ENCODE measurements at places on chromosomes 7 and 10. TPM values are rescaled to one million over a fixed set of nuclear protein-coding genes. Genes with fewer than 3 reads are reported as not detected.

The DNAJC30 gene
- total RNA-seq, result 11.0 TPM

DNA sequence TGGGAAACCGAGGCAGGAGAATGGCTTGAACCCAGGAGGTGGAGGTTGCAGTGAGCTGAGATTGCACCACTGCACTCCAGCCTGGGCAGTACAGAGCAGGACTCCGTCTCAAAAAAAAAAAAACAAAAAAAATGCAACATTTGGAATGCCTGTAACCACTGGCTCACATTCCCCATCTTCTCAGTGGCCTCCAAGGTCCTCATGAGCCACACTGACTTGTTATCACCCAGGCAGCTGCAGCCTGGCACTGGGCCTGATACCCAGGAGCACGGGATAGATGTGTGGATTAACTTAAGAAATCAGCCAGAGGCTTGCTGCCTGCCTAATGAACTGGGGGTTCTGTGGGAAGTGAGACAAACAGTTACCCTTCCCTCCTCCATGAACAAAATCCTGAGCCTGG is 23.0 kb downstream of the JCAD start:
- no peaks in the 10 kb centered on the region for H3K4me1 ChIP-seq
- no peaks in the 10 kb centered on the region for H3K36me3 ChIP-seq
- peak; percentile 57 for DNase-seq
- no peak overlapping the region for H3K27ac ChIP-seq
- H3K4me3 ChIP-seq, result no peak overlapping the region

The GRM8 gene
- total RNA-seq, result 2.2 TPM

The MOGAT3 gene
- total RNA-seq, result not detected

DNA sequence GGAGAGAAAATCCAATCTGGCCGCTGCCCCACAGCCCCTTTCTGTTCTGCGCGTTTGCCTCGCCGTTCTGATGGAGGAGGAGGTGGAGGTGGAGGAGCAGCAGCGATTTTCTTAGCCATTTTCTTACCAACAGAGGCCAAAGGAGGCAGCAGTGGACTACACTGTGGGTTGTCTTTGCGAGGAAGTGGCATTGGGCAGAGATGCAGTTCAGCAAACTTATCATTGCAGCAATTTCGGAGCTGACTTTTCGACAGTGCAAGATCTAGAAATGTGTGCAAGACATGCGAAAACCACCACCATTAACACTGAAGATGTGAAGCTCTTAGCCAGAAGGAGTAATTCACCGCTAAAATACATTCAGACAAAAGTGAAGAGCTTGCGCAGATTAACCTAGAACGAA is 1.9 kb upstream of the ARL4A start:
- no peak overlapping the region for H3K4me3 ChIP-seq
- peak; percentile 23 for DNase-seq
- peaks cover 8% of the 10 kb centered on the region for H3K4me1 ChIP-seq
- H3K27ac ChIP-seq, result no peak overlapping the region

The CNTNAP2 gene
- 14.0 TPM for total RNA-seq

GRCh38 chr10:36265741-36266140 is 623.6 kb upstream of the FZD8 start:
- H3K27me3 ChIP-seq, result no peaks in the 10 kb centered on the region
- H3K4me3 ChIP-seq, result no peak overlapping the region
- no peaks in the 10 kb centered on the region for H3K4me1 ChIP-seq
- no peak for DNase-seq

The SAP25 gene
- 1.4 TPM for total RNA-seq

DNA sequence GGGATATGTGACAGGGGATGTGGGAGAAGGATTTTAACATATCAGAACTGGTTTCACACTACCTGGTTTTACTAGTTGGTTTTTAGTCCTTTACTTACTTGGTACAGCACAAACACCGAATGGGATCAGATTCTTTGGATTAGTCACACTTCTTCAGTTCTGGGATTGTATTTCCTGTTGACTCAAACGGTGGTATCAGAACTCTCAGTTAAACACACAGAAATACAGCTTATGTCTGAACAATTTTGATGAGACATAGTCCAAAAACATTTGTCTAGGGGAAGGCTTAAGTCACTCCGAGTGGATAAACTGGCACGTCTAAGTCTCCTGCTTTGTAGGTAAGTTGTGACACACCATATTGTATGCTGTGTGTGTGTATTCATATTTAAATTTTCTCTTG is 480.5 kb downstream of the PHTF2 start:
- H3K27ac ChIP-seq, result peak overlapping the region; percentile 34
- no peaks in the 10 kb centered on the region for H3K27me3 ChIP-seq
- peak; percentile 81 for DNase-seq
- peaks cover 13% of the 10 kb centered on the region for H3K4me1 ChIP-seq
- H3K4me3 ChIP-seq, result no peak overlapping the region

DNA sequence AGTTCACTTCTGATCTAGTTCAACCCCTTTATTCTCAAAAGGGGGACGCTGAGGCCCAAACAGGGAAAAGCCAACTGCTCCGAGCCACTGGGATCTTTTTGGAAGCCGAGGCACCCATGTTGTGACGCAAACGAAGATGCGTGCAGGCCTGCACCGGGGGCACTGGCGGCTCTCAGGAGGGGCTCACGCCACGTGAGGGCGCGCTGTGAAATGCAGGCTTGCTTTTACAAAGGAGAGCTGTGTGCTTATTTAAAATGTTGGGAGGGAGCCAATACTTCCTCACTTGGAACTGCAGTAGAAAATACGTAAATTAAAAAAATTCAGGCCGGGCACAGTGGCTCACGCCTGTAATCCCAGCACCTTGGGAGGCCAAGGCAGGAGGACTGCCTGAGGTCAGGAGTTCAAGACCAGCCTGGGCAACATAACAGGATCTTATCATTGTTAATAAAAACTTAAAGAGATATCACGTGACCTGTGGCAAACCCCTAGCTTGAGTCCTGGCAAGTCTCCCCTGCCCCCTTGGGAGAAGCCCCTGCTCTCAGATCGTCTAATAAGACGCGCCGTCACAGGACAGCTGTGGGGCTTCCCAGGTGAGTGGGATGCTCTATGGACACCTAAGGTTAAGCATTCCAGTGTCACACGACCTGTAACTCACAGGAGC is 16.3 kb downstream of the BRI3 start:
- no peaks in the 10 kb centered on the region for H3K27me3 ChIP-seq
- no peak overlapping the region for H3K4me3 ChIP-seq
- peaks cover 3% of the 10 kb centered on the region for H3K36me3 ChIP-seq
- no peaks in the 10 kb centered on the region for H3K4me1 ChIP-seq

The OPN1SW gene
- not detected for total RNA-seq

GRCh38 chr10:34599026-34599795 is 215.9 kb downstream of the PARD3 start:
- H3K36me3 ChIP-seq, result no peaks in the 10 kb centered on the region
- no peak overlapping the region for H3K4me3 ChIP-seq
- H3K4me1 ChIP-seq, result no peaks in the 10 kb centered on the region
- H3K27me3 ChIP-seq, result no peaks in the 10 kb centered on the region
- peak; percentile 48 for DNase-seq

DNA sequence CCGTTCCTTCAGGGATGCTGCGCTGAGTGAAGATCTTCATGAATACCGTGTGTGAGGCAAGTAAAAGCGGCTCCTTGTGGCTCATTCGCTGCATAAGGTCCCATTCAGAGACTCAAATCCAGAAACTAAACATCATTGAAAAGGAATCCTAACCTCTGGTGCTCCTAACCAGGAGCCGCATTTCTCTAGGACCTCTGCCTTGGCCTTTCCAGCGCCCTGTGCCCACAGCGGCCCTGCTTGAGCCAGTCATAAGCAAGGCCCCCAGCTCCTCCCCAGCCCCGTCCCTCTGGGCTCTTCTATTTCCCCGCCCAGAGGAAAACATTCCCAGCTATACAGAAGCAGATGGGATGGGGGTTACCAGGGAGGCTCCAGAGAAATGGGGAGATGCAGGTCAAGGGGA is 42.6 kb upstream of the INSIG1 start:
- DNase-seq, result no peak
- H3K27ac ChIP-seq, result no peak overlapping the region
- no peak overlapping the region for H3K4me3 ChIP-seq
- H3K36me3 ChIP-seq, result no peaks in the 10 kb centered on the region
- peaks cover 22% of the 10 kb centered on the region for H3K4me1 ChIP-seq

- no peak for DNase-seq
- H3K36me3 ChIP-seq, result no peaks in the 10 kb centered on the region
- H3K27me3 ChIP-seq, result no peaks in the 10 kb centered on the region
- peak overlapping the region; percentile 100 for H3K27ac ChIP-seq
- no peak overlapping the region for H3K4me3 ChIP-seq
- peaks cover 64% of the 10 kb centered on the region for H3K4me1 ChIP-seq
Observed at GRCh38 chr7:5690931-5691473, 90.5 kb downstream of the RNF216 start.

The NCF1 gene
- total RNA-seq, result not detected

- DNase-seq, result no peak
- peaks cover 18% of the 10 kb centered on the region for H3K27me3 ChIP-seq
- H3K4me1 ChIP-seq, result no peaks in the 10 kb centered on the region
- no peak overlapping the region for H3K27ac ChIP-seq
- H3K4me3 ChIP-seq, result no peak overlapping the region
- no peaks in the 10 kb centered on the region for H3K36me3 ChIP-seq
Observed at GRCh38 chr7:44320794-44321371, 4.5 kb downstream of the CAMK2B start.

DNA sequence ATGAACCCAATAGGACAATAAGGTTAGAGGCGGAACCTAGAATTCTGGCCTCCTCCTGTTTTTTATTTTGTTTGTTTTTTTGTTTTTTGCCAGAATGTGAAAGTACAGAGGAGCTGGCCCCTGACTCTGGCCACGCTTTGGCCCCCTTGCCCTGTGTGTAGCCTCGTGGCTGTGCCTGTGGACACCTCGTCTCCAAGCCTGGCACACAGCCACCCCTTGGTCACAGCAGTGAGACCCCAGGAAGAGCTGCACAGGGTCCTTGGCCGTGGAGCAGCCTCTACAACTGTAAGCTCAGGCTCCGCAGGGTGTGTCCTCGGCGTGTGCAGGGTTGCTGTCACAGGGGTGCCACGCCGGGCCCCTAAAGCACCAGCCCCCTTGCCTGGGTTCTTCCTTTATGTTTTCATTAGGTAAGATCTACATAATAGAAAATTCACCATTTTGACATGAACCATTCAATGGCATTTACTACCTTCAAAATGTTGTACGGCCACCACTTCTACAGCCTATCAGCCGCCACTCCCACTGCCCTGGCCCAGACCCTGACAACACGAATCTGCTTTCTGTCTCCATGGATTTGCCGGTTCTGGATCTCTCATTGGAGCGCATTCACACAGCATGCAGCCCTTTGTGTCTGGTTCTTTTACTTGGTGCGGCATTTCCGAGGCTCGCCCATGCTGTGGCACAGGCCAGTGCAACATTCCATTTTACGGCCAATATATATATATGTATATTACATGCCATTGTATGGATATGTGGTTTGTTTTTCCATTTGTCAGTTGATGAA is 51.0 kb downstream of the AMZ1 start:
- no peak overlapping the region for H3K27ac ChIP-seq
- no peak overlapping the region for H3K4me3 ChIP-seq
- no peak for DNase-seq
- H3K4me1 ChIP-seq, result no peaks in the 10 kb centered on the region
- no peaks in the 10 kb centered on the region for H3K36me3 ChIP-seq
- H3K27me3 ChIP-seq, result no peaks in the 10 kb centered on the region

The MAD1L1 gene
- 32.3 TPM for total RNA-seq

DNA sequence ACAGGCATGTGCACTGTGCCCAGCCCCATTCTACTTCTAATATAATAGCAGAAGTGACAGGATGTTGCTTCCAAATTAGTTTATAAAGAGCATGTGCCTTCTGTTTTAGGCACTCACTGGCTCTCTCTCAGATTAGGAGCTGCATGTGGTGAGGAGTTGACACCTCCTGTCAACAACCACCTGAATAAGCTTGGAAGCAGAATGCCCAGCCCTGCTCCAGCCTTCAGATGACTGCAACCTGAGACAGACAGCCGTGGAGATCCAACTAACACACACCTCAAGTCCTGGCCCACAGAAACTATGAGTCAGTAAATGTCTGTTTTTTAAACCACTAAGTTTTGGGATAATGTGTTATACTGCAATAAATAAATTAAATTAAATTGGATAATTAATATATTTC is 54.5 kb downstream of the PARD3 start:
- H3K36me3 ChIP-seq, result no peaks in the 10 kb centered on the region
- peaks cover 13% of the 10 kb centered on the region for H3K4me1 ChIP-seq
- H3K4me3 ChIP-seq, result no peak overlapping the region
- no peak overlapping the region for H3K27ac ChIP-seq

GRCh38 chr7:51103718-51104117 is 212.9 kb downstream of the COBL start:
- peaks cover 3% of the 10 kb centered on the region for H3K27me3 ChIP-seq
- no peaks in the 10 kb centered on the region for H3K36me3 ChIP-seq
- no peak overlapping the region for H3K4me3 ChIP-seq
- DNase-seq, result no peak

The CCDC136 gene
- 14.4 TPM for total RNA-seq

DNA sequence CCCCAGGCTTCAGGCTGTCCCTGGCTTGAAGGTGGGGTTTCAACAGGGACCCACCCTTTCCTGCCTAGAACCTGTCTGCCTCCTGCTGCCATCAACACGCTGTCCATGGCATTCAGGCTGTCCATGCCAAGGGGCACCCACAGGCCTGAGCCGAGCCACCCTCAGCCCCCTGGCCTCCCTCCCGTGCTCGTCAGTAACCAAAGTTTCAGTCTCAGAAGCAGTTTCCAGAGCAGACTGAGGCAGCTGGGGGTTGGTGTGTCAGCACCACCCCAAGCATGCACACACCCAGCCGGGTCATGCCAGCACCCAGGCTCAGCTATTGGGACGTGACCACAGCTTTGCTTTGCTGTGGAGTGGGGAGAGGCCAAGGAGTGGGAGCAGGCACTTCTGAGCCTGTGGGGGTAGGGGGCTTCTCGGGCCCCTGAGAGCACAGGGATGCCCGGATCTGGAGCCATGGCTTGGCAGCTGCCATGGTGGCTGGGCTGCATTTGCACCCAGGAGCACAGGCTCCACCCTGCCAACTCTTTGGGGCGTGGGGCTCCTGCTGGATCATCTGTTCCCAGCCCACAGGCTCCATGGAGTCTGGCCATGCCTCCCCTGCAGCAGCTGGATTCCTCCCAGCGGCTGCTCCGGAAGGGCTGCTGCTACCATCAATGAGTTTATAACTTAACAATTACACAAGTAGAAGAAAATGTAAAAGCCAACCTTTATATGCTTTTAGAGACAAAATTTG is 314.5 kb upstream of the SEMA3C start:
- no peaks in the 10 kb centered on the region for H3K4me1 ChIP-seq
- H3K4me3 ChIP-seq, result no peak overlapping the region
- H3K36me3 ChIP-seq, result no peaks in the 10 kb centered on the region
- DNase-seq, result no peak

The ASB4 gene
- total RNA-seq, result not detected

The RPP30 gene
- total RNA-seq, result 24.9 TPM

DNA sequence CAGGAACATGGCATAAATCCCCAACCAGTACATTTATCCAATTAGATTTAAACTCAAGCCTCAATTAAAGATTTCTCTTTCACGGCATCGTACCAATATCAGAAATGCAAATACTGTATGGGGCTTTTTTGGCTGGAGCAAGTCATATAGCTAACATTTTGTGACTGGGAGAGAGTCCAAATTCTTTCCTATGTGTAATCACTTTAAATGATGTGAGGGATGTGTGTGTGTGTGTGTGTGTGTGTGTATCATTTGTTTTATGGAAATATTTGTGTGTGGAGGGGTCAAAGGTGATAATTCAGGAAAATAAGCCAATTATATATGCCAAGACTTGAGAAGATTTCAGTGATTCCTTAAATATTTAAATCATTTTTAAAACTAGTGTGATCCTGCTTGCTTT is 196.6 kb downstream of the TRIL start:
- no peaks in the 10 kb centered on the region for H3K27me3 ChIP-seq
- H3K4me3 ChIP-seq, result no peak overlapping the region
- H3K4me1 ChIP-seq, result no peaks in the 10 kb centered on the region
- H3K36me3 ChIP-seq, result no peaks in the 10 kb centered on the region
- H3K27ac ChIP-seq, result no peak overlapping the region
- DNase-seq, result peak; percentile 11

The PTN gene
- total RNA-seq, result 11.1 TPM

The ANKRD2 gene
- total RNA-seq, result 0.36 TPM

The NUTM2E gene
- 0.50 TPM for total RNA-seq

The ACSM6 gene
- total RNA-seq, result not detected
